ENCODE measurements at places on chromosomes 6 and 20. TPM values are rescaled to one million over a fixed set of nuclear protein-coding genes. Genes with fewer than 3 reads are reported as not detected.
A peak's percentile ranks its signal among the peaks of the same experiment; 100 is the strongest.

The TULP1 gene
- total RNA-seq, result not detected

The SLC22A23 gene
- 40.5 TPM for total RNA-seq

The PGC gene
- total RNA-seq, result 3.4 TPM

GRCh38 chr6:43853066-43853650, 83.1 kb downstream of the VEGFA start:
- no peaks in the 10 kb centered on the region for H3K36me3 ChIP-seq
- H3K27ac ChIP-seq, result no peak overlapping the region
- no peaks in the 10 kb centered on the region for H3K27me3 ChIP-seq
- no peak overlapping the region for H3K4me3 ChIP-seq

- no peaks in the 10 kb centered on the region for H3K27me3 ChIP-seq
- no peak overlapping the region for H3K4me3 ChIP-seq
- H3K36me3 ChIP-seq, result no peaks in the 10 kb centered on the region
- H3K4me1 ChIP-seq, result peaks cover 5% of the 10 kb centered on the region
These were observed 25.1 kb downstream of the RRAGD start for GRCh38 chr6:89386917-89387491.

DNA sequence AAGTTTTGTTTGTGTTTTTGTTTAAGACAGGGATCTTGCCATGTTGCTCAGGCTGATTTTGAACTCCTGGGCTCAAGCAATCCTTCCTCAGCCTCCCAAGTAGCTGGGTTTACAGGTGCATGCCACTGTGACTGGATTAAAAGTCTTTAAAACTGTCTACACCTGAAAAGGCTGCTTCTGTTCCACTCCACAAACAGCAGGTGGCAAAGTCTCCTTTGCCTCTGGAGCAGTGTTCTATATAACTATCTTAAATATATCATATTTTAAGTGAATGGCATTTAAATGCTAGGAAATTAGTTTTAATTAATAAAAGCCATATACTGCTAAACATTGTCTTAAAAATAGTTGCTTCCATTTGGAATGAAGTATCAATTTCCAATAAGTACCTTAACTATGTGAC, 89.2 kb upstream of the BCLAF1 start:
- no peaks in the 10 kb centered on the region for H3K4me1 ChIP-seq
- H3K27ac ChIP-seq, result no peak overlapping the region
- no peak for DNase-seq
- no peaks in the 10 kb centered on the region for H3K27me3 ChIP-seq
- H3K4me3 ChIP-seq, result no peak overlapping the region

GRCh38 chr6:6635869-6636268, 47.3 kb downstream of the LY86 start:
- H3K27me3 ChIP-seq, result no peaks in the 10 kb centered on the region
- no peaks in the 10 kb centered on the region for H3K36me3 ChIP-seq
- no peak overlapping the region for H3K27ac ChIP-seq
- no peak for DNase-seq
- H3K4me1 ChIP-seq, result no peaks in the 10 kb centered on the region

DNA sequence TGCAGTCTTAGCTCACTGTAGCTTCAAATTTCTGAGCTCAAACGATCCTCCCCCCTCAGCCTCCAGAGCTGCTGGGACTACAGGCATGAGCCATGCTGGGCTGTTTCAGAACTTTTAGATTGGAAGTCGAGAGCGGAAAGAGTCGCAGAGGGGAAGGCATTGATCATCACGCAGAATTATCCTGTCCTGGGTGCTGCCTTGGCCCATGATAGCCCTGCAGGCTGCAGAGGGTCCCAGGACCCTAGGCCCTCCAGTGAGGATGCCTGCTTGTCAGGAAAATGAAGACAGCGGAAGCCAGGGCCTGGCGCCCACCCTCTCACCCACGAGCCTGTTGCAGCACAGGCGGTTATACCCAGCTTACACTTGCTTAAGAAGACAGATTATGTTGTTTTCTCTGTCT, 9.1 kb downstream of the TMEM181 start:
- no peaks in the 10 kb centered on the region for H3K27me3 ChIP-seq
- no peak overlapping the region for H3K4me3 ChIP-seq
- H3K27ac ChIP-seq, result no peak overlapping the region
- H3K4me1 ChIP-seq, result peaks cover 28% of the 10 kb centered on the region
- no peak for DNase-seq
- no peaks in the 10 kb centered on the region for H3K36me3 ChIP-seq

DNA sequence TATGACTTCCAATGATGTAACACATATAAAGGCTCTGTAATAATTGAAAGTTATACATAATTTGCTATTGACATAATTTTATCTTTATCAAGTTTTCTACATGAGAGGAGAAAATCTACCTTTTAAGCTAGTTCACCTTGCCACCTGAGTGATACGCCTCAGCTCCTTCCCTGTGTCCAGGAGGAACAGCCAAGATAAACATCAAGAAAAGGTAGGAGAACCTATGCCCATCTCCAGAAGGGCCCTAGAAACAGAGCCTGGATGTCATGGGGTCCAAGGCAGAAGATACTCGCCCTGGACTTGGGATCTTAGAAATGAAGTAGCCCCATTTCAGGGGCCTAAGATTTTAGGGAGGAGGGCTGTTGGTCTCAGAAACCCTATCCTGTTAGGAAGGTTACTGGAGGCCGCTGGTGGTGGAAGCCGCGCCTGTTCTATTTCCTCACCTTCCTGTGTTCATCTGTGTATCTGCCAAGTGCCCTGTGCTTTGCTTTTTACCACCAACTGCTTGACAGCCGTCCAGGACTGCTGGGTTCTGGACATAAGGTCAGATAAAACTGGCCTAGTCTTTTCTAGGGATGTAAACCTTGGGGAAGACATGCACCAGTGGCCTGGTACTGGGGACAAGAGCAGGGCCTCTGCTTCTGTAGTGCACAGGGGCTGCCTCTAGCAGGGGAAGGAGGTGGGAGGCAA, 178.5 kb downstream of the ARID1B start:
- peak overlapping the region; percentile 56 for H3K27ac ChIP-seq
- H3K36me3 ChIP-seq, result no peaks in the 10 kb centered on the region
- H3K4me3 ChIP-seq, result no peak overlapping the region
- no peak for DNase-seq
- H3K4me1 ChIP-seq, result peaks cover 66% of the 10 kb centered on the region
- no peaks in the 10 kb centered on the region for H3K27me3 ChIP-seq

DNA sequence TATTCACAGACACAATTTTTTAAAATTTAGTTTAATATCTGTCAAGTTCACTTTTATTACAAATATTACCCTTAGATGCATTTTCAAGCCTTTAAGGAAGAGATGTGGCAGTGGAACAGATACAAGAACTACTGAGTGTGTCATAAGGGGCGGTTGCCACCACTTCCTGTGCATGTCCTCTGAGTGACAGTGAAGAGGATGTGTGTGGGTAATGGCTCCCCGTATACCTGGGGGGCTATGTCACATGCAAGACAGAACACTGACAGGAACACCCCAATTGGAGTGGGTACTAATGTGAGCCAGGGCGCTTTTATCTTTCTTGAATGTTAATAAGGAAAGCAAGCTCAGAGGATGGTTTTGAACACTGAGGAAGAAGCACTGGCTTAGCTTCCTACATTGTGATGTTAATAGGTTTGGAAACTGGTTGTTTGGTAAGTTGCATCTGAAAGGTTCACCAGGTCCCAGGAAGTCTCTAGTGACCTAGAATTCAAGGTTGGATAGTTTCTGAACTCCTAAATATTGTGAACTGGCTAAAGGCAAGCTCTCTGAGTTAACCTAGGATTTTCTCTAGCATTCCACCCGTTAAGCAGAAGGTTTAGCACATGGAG, 83.4 kb upstream of the ASF1A start:
- no peaks in the 10 kb centered on the region for H3K4me1 ChIP-seq
- peaks cover 2% of the 10 kb centered on the region for H3K36me3 ChIP-seq
- no peak overlapping the region for H3K4me3 ChIP-seq
- H3K27ac ChIP-seq, result no peak overlapping the region
- H3K27me3 ChIP-seq, result no peaks in the 10 kb centered on the region
